Bronchial smooth muscle cell (primary cell): ENCODE measurements at places on chromosomes 2 and 18. TPM values are rescaled to one million over a fixed set of nuclear protein-coding genes. Genes with fewer than 3 reads are reported as not detected.

Gene CHRND
- not detected in 2 replicates for total RNA-seq

Gene UGT1A9
- total RNA-seq = not detected in 2 replicates

Gene RAMP1
- total RNA-seq = 2.7 and 7.6 TPM in 2 replicates

Gene SNORC
- total RNA-seq = 0.52 and 0.79 TPM in 2 replicates

Gene VWA3B
- 0.16 and 0.17 TPM in 2 replicates for total RNA-seq

Gene KCNG3
- under 0.01 TPM in 1 of 2 replicates, not detected in the other for total RNA-seq

Gene DSC2
- under 0.01 and 0.09 TPM in 2 replicates for total RNA-seq

Gene MRO
- total RNA-seq = 0.09 and 0.32 TPM in 2 replicates
